ENCODE measurements at places on chromosomes 11 and 22.

DNA sequence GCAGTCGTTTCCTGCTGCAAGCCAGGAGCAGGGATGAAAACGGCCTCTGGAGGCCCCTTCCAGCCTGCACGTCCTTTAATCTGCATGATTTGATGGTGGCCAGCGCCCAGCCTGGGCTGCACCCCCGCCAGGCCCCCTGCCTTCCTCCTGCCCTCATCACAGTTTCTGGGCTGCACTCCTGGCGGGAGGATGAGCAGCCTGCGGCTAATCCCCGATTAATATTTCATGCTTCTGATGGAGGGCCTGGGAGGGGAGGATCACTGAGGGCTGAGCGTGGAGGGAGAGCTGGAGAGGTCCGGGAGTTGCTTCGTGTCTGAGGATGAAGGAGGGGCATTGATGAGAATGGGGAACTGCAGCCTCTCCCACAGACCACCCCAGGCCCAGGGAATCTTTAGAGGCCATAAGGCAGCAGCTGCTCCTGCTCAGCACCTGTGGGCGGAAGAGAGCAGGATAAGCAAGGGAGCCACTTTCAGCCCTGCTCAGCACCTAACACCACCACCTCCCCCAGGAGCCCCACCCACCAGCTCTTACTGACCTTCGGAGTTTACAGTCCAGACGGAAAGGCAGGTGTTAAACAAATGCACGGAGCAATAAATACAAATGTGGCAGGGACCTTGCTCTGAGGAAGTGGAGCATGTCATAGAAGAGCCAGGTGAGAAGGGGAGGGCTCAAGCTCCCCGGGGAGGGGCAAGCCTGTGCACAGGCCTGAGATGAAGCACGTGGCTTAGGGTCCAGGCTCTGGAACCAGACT is 135.0 kb upstream of the NECTIN1 start:
- no peak for DNase-seq

DNA sequence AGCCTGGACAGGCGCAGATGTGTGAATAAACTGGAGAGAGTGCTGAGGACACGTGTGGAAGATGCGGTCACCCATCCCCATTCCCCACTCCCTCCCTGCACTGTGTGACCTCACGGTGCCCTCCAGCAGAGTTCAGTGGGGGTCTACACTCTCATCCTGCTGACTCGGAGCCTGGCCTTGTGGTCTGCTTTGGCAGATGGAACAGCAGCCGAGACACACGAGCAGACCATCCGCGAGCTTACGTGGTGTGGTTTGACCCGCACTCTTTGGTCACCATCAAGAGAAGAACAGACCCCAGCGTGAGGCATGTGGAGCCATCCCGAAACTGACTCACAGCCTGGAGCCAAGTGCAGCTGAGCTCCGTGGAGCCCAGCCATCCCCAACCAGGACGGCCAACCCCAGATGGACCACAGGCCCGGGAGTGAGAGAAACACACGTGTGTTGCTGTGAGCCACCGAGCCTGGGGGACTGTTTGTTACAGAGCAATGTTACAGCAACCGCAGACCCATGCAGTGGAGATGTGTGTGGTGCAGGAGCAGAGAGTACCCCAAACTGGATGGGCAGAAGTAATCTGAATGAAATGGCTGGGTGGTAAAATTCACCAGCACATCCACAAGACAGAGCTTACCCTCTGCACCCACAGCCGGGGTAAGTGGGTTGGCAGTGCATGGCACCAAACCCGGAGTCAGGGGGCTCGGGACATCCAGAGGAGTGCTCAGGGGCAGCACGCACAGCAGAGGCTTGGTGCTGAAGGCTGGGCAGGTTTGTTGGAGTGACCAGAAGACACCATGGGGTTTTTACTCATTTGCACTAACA is 90.7 kb downstream of the RTL6 start:
- no peak for DNase-seq

GRCh38 chr11:68120273-68121066 is 718 bp downstream of the CHKA start:
- peak; percentile 87 for DNase-seq

GRCh38 chr11:110433393-110434333 is 3.9 kb downstream of the FDX1 start:
- no peak for DNase-seq

DNA sequence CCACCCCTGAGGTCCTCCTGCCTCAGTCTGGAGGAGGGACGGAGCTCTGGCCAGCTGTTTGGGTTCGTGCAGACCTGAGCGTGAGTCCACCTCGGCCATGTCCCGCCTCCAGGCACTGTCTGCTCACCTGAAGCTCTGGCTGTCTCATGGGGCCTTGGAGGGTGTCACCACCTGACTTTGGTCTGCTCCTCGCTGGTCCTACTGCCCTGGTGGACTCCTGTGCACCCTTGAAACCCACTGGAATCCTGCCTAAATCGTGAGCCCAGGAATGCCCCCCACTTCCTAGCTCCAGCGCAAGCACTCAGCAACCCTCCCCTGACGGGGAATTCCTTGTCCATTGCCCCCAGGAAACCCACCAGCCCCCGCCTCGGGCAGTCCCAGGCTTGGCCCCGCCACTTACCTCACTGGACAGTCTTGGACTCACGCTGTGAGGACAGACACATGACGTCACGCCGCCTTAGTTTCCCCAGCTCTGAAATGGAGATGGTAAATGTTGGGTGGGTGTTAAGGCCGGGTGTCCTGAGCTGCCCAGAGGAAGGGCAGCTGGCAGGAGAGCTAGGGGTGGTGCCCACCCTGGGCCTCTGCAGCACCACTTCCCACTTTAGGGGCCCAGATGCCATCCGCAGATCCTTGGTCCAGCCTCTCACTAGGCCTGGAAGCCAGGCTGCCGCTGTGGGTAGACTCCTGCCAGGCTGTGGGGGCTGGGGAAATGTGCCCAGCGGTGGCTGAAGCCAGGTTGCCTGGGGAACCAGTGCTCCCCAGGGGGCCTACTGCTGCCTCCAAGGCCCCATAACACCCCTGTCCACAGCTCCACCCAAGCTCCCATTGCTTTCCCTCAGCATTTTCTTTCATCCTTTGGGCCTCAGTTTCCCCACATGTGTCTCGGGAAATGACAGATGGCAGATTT is 18.2 kb upstream of the TBX1 start:
- no peak for DNase-seq

DNA sequence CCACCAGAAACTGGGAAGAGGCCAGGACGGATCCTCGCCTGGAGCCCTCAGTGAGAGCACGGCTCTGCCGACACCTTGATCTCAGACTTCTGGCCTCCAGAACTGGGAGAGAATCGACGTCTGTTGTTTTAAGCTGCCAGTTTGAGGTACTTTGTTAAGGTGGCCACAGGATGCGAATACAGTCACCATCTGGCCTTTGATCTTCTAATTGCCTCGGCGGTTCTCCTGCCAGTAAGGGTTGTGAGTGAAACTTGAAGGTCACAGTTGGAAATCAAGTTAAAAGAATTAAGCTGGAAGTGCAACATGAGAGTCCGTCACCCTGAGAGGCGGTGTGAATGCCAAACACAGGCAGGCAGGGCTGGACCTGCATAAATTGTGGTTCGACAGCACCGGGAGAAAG is 27.9 kb downstream of the PARVB start:
- DNase-seq: no peak

DNA sequence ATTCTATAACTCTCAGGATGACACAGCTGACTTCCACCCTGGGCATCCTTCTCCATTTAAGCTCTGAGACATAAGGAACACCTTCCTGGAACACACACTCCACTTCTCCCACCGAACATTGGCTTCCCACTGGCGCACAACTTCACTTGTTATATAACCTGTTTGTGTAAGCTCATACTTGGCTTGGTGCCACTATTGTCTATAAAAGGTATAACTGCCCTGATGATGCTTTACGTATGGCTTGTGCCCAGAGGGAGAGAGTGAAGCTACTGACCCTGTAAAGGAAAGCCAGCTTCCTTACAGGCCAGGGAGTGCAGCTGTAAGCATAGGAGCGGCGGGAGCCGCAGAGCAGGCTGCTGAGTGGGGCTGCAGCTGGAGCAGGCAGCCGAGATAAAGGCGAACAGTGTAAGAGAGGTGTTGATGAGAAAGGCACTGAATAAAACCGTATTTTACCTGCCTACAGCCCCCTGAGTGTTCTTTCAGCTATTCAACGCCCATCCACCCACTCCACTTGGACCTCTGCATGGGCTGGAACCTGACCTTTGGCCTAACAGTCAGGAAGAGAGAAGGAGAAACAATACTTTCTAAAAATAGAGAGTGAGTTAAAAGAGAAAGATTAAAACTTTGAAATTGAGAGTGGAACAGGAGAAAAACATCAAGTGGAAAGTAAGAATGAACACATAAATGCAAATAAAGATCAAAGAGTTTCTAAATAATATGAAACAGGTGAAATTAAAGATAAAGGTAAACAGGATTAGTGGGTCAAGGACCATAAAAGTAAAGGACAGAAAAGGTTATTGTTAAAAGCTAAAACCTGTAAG is 252.1 kb upstream of the ARHGAP42 start:
- DNase-seq: no peak

- DNase-seq: no peak
Measured at GRCh38 chr11:57459164-57460021, 935 bp upstream of the RTN4RL2 start.

GRCh38 chr11:19938866-19939265 is 221.4 kb downstream of the DBX1 start:
- no peak for DNase-seq

DNA sequence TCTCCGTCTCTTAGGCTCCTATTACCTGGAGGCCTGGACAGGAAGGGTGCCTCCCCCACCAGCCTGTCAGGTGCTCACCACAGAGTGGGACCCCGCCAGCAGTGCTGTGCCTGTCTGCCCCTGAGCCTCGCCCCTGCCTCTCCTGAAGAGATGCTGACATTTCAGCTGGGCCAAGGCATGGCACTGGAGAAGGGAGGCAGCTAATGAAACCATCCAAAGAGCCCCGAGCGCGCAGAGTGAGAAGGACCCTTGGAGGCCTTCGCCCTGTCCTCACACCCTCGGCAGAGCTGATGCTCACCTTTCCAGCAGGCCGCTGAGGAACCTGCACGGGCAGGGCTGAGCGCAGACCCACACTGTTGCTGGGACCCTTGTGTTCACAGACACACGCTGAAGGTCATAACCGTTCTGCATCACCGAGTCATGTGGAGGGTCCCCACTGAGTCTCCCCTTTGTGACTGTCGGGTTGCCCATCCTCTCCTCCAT is 2.1 kb upstream of the LRFN4 start:
- DNase-seq: no peak

- no peak for DNase-seq
Measured at GRCh38 chr11:125570952-125571351, 1.7 kb downstream of the EI24 start.

DNA sequence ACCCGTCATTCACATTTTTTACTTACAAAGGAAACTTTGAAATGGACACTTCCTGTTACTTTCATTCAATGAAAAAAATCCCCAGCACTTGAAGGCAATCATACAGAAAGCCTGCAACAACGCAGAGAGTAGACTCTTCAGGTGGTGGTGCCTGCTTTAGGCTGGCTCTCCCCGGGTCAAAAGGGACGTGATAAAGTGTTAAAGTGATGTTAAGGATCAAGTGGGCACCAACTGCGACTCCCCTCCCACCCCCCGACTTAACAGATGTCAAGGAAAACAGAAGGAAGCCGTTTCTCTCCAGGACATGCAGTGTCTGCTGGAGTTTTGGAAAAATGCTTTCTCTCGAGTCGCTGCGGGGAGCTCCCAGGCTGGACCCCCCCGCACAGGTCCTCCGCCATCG is 414 bp upstream of the PNPLA3 start:
- peak; percentile 48 for DNase-seq

DNA sequence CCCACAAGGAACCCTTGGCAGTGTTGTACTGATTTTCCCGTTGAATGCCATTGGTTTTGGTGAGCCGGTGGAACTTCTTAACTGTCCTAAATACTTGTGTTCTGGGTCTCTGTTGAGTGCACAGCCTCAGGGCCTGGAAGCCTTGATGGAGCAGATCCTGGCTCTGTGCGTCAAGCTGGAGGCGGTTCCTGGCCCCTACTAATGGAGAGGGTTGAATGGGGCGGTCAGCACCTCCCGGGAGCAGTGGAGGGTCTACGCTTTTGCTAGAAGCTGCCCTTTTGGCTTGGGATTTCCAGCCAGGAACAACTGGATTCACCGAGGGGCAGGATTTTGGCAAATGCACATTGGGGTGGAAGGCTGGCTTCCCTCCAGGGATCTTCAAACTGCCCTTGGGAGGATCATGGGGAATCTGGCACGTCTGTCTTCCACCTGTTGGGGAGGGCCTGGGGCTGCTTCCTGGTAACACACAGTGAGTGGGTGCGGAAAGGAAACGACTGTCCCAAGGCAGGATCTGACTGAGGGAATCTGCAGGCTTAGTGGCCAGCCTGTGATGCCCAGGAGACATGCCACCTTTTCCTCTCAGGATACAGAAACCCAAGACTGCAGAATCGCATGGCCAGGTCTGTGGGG is 6.9 kb upstream of the OSBPL5 start:
- DNase-seq: no peak

- no peak for DNase-seq
Measured at GRCh38 chr11:110728883-110729282, 16.6 kb upstream of the ARHGAP20 start.
